Ovary (tissue), 10 donors: ENCODE measurements at places on chromosomes 4 and X.

GRCh38 chr4:130322439-130322838 lies 1226.5 kb downstream of the C4orf33 start:
- H3K27ac ChIP-seq: no peak overlapping the region
- no peak for DNase-seq
- no peaks in the 10 kb centered on the region for H3K4me1 ChIP-seq
- H3K4me3 ChIP-seq: no peak overlapping the region
- no peaks in the 10 kb centered on the region for H3K27me3 ChIP-seq

- no peak overlapping the region for H3K4me3 ChIP-seq
- H3K27me3 ChIP-seq: peaks cover under 1% of the 10 kb centered on the region
- no peak for DNase-seq
- H3K36me3 ChIP-seq: no peaks in the 10 kb centered on the region
- no peak overlapping the region for H3K27ac ChIP-seq
These were observed 259.2 kb upstream of the GALNTL6 start for GRCh38 chr4:171553961-171554360.

DNA sequence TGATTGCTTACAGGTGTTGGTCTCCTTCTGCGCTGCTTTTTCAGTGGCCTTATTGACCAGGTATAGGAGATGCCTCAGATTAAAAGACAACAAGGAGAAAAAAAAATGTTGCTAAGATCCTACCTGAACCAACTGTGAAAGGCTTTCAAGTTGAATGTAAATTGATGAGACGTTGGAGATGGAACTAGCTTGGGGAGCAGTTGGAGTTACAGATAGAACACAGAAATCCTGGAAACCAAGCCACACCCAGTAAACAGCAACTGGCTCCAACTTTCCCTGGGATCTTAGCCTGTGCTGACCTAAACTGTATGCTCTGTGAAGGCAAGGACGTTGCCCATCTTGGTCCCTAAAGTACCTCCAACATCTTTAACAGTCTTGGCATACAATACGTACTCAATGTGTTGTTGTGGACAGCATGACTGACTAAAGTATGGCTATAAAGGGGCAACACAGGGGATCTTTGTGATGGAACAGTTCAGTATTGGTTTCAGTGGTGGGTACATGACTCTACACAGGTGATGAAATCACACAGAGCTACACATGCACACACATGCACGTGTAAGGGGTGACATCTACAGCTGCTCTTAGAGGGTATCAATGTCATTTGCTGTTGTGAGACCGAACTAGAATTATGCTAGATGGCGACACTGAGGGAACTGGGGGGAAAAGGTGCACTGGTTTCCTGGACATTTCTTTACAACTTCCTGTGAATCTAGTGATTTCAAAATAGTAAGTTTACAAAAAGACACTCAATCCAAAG lies 22.3 kb downstream of the GAB3 start:
- H3K27ac ChIP-seq: no peak overlapping the region
- peaks cover 4% of the 10 kb centered on the region for H3K4me1 ChIP-seq
- H3K27me3 ChIP-seq: no peaks in the 10 kb centered on the region
- DNase-seq: no peak
- no peaks in the 10 kb centered on the region for H3K36me3 ChIP-seq

DNA sequence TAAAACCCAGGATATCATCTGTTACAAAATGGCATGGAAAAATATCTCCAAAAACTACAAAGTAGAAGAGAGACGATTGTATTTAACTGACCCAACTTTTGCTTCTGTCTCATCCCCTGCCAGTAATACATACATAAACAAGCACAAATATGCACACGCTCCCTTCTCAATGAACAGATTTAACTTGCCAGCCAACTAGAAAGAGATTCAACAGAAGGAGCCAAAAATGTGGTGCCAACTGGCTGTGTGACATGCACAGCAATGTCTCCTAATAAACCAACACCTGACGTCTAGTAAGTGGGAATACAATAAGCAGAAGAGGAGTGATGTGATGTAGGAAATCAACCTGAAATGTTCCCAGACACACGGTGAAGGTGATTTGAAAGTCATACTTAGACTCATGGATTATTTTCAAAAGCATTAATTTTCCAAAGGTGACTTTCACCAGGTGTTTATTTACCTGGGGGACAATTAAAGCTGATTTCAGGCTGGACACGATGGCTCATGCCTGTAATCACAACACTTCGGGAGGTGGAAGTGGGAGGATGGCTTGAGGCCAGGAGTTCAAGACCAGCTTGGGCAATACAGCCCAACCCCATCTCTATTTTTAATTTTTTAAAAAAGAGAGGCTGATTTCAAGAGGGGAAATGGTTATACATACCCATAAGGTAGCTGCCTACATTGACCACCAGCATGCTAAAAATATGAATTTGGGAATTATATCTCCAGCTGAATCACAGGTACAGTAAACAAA lies 33.7 kb downstream of the SH3RF1 start:
- no peaks in the 10 kb centered on the region for H3K36me3 ChIP-seq
- H3K4me3 ChIP-seq: no peak overlapping the region
- peaks cover 24% of the 10 kb centered on the region for H3K4me1 ChIP-seq
- H3K27ac ChIP-seq: no peak overlapping the region

GRCh38 chr4:158754385-158755180 lies 14.2 kb upstream of the FNIP2 start:
- H3K4me1 ChIP-seq: no peaks in the 10 kb centered on the region
- no peak overlapping the region for H3K27ac ChIP-seq
- DNase-seq: no peak
